Activated CD8-positive, alpha-beta T cell treated with anti-CD3 and anti-CD28 coated beads for 36 hours (primary cell): ENCODE measurements at places on chromosomes 7 and 10.

DNA sequence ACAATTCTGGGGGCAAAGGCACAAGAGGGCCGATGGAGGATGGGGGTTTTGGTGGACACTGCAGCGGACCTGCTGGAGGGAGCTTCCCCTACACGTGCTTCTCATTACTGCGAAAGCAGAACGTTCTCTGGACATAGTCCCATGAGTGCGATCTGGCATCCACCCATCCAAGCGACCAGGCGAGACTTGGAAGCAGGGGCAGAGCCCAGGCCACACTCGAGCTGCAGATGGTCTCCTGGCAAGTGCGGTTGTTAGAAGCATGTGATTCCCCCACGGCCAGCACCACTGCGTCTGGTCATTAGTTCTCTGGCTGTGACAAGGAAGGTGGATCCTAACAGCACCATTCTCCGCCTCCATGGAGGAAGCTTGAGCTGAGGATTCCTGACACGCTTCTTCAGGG lies 118.4 kb upstream of the TCERG1L start:
- DNase-seq, result no peak

GRCh38 chr7:114402876-114403635 lies 11.6 kb upstream of the FOXP2 start:
- DNase-seq, result no peak

DNA sequence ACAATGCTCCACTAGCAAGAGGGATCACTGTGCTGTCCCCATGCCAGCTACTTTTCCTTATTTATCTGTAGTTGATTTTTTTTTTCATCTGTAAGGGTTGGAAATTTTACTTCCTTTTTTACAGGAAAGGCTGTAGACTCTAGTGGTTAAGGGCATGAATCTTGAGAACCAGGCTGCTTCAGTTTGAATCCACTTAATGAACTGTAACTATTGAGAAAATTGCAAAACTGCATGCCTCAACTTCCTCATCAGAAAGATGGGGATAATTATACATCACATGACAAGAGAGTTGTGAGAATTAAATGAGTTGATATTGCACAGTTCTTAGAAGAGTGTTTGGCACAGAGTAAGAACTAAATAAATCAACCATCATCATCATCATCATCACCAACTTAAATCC lies 106.4 kb upstream of the GSDME start:
- DNase-seq, result no peak

- DNase-seq, result no peak
Measured at GRCh38 chr10:106997721-106998120, 166.8 kb downstream of the SORCS1 start.

GRCh38 chr10:129099992-129100391 lies 367.0 kb upstream of the MGMT start:
- DNase-seq, result no peak

GRCh38 chr7:90188281-90188680 lies 23.3 kb upstream of the STEAP2 start:
- no peak for DNase-seq

DNA sequence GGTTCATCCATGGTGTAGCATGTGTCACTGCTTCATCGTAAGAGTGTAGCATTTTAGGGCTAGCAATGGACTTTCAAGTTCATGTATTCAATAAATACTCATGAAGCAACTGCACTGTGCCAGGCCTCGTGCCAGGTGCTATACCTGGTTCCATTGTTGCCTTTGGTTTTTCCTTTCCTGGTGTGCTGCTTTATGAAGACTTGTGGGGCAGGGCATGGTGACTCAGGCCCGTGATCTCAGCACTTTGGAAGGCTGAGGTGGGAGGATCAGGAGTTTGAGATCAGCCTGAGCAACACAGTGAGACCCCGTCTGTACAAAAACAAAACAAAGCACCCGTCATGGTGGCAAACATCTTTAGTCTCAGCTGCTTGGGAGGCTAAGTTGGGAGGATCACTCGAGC lies 2.2 kb upstream of the CPA4 start:
- DNase-seq, result no peak

DNA sequence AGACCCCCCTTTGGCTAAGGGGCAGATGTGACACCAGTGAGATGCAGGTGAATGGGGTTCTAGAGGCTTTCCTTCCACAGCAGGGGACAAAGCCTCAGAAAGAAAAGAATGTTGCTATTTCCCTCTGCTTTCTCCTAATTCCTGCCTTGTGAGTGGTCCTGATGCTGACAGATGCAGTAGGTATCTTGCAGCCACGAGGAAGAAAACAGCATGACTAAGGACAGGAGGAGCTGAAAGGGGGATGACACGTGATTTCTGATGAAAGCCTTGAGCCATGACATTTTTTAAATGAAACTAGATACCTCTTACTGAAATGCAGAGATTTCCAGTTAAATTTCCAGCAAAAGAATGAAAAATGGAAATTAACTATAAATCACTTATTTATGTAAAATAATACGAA lies 92.4 kb downstream of the C1GALT1 start:
- no peak for DNase-seq
